Tongue (tissue), 3 donors: ENCODE measurements at places on chromosomes 12 and 14. TPM values are rescaled to one million over a fixed set of nuclear protein-coding genes. Genes with fewer than 3 reads are reported as not detected.
A peak's percentile ranks its signal among the peaks of the same experiment; 100 is the strongest.

DNA sequence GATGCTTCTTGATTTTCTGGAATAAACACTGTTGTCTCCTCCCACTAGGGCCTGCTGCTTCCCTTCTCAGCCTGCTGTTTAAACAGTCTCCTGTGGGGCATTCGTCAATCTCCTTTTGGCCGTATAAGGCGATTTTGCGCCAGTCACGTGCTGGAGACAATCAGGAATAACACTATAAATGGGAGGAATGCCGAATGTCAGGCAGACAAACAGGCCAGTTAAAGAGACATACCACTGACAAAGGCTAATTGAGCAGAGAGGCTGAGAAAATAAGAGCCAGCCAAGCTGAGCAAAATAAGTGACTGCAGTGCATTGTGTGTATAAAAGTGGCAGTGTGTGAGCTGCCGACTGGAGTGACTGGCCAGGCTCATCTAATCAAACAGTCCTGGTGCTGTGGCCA is 23.3 kb downstream of the DMAC2L start:
- DNase-seq, result peak; percentile 83

DNA sequence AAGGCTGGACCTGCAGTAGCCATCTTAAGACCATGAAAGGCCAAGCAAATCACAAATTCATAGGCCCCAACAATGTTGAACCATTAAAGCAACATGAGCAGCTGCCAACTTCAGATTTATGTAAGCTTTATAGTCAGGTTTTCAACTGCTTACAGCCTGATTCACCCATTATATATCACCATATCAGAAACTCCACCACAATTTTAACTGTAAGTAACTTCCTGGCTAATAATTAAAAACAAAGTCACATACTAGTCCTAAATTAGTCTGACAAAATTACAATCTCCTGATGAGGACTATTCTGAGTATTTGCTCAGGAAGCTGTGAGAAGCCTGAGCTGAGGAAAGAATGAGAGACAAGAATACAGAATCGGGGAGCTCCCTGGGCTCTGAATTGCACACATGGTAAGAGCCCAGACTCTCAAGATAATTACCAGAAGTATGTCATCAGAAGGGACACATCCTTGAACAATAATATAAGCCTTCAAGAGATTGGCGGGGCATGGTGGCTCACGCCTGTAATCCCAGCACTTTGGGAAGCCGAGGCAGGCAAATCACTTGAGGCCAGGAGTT is 55.1 kb downstream of the NUMB start:
- no peak for DNase-seq

- no peak for DNase-seq
Observed at GRCh38 chr12:64252681-64253080, 30.6 kb upstream of the KICS2 start.

DNA sequence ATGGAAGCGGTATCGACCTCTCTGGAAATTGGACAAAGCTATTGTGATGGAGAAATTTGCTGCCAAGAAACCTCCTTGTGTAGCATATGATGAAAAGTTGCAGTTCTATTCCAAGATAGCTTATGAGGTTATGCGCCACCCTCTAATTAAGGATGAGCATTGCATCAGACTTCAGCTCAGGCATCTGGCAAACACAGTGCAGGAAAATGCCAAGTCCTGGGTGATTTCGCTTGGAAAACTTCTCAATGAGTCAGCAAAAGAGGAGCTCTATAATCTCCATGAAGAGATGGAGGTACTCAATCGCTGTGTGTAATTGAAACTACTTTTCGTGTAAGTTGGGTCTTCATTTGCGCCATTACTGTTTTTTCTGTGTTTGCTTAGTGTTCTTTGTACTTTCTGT is 51.2 kb downstream of the DNAH10 start:
- DNase-seq, result no peak

Gene POTEG
- not detected for total RNA-seq
